ENCODE measurements at places on chromosomes 1 and 21.

DNA sequence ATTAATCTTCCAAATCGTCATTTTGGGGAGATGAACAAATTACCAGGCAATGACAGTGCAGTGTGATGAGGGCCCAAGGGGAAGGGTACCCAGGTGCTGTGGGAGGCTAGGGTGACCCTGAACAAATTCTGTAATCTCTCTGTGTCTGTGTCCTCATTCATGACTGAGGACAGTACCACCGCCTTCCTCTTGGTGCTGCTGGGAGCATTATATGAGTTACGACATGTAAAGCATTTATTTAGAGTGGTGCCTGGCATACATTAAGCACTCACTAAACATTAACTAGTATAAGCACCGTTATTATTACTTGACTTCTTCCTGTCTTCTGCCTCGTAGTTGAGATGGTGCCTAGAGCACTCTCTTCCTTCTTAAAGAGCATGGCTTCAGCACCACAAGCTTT is 468.2 kb upstream of the VAMP3 start:
- no peak for DNase-seq

GRCh38 chr1:173869021-173869359 is 810 bp downstream of the ZBTB37 start:
- no peak for DNase-seq

- peak; percentile 49 for DNase-seq
Observed at GRCh38 chr1:204065174-204065985, 7.5 kb upstream of the SOX13 start.

- DNase-seq, result no peak
Observed at GRCh38 chr1:57195436-57195941, 228.4 kb downstream of the DAB1 start.

DNA sequence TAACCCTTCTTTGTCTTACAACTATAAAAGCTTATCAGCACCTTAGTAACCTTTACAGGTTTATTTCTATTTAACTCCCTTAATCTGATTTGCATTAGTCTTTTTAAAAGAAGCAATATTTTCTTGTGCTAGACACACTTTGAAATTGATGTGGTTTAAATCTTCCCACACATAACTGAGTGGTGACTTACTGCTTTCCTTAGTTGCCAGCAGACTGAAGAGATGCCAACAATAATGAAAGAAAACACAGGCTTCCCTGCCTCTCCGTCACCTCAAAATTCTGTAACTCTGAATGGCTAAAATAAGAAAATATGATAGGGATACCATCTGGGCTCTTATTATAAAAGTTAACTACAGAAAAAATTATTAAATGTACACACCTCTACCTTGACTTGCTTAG is 196.8 kb downstream of the PTBP2 start:
- DNase-seq, result no peak

DNA sequence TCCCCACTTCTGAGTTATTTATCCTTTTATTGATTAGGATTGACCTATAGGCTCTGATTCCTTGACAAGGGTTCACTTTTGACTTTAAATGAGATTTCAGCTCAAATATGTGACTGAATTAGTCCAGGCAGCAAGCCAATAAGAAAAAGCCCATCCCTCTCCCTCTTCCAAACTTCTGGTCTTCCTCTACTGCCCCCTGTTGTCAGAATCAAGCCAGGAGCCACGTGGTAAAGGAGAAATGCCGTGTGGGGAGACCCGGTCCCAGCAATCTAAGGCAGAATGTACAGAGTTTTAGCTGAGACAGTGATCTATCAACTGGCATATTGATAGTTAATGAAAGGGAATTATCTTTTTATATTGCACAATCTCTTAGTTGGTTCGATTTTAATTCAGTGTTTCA is 5.2 kb downstream of the ADAMTS5 start:
- DNase-seq, result no peak

DNA sequence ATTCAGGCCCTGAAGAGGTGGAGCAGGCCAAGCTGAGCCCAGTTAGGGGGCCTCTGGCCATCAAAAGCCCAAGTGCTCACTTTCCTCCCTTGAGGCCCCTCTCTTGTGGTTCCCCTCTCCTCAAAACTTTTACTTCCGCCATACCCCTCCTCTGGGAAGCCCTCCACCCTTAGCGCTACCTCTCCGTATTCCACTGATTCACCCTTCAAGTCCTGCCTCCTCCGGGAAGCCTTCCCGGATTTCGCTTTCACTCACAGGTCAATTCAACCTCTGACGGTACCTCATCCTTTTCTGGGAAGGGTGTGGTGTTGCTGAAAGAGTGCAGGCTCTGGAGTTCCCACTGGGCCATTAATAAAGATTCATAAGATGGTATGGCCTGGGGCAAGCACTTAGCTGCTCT is 19.1 kb downstream of the SPOCD1 start:
- peak; percentile 2 for DNase-seq

GRCh38 chr1:180614730-180615129 is 17.1 kb upstream of the XPR1 start:
- DNase-seq, result no peak

- DNase-seq, result peak; percentile 87
Observed at GRCh38 chr1:223712194-223712849, at the start of gene CAPN2. TSS of gene CAPN2 (plus strand) at chr1:223712539. CDS start at chr1:223712641, 102 bp downstream.

DNA sequence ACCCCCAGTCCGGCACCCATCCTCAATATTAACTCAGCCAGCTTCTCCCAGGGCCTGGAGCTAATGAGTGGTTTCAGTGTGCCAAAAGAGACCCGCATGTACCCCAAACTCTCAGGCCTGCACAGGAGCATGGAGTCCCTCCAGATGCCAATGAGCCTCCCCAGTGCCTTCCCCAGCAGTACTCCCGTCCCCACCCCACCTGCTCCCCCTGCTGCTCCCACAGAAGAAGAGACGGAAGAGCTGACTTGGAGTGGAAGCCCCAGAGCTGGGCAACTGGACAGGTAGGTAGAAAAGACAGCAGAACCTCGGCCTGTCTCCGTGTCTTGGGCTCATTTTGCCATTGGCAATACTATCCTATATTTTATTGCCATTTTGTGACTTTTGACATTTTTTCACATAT is 45.4 kb upstream of the IPO9 start:
- no peak for DNase-seq

DNA sequence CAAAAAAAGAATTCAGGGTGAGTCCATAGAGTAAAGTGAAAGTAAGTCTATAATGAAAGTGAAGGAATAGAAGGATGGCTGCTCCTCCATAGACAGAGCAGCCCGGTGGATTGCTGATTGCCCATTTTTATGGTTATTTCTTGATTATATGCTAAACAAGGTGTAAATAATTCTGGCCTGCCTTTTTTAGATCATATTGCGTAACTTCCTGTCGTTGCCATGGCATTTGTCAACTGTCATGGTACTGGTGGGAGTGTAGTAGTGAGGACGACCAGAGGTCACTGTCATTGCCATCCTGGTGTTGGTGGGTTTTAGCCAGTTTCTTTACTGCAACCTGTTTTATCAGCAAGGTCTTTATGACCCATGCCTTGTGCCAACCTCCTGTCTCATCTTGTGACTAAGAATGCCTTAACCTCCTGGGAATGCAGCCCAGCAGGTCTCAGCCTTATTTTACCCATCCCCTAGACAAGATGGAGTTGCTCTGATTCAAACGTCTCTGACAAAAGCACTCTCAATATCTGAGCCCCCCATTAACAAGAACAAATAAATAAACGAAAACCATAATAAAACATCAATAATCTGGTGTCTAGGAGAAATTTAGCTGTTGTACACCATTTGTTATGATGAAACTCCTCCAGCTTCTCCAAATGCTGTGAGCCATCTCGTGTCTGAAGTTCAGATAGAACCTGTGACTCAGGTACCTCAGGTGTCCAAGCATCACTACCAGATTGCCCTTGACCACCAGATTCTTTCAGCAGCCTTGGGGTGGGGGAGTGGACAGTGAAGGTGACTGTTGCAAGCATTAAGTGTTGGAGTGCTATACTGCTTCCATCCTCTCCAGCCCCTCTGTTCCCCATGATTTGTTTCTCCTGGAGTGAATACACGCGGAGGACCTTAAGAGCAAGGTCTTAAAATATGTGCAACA is 36.0 kb downstream of the EBNA1BP2 start:
- no peak for DNase-seq

- DNase-seq, result no peak
Observed at GRCh38 chr1:179297105-179297378, 3.4 kb downstream of the SOAT1 start.

- no peak for DNase-seq
Observed at GRCh38 chr1:97693601-97694000, 227.2 kb downstream of the DPYD start.

DNA sequence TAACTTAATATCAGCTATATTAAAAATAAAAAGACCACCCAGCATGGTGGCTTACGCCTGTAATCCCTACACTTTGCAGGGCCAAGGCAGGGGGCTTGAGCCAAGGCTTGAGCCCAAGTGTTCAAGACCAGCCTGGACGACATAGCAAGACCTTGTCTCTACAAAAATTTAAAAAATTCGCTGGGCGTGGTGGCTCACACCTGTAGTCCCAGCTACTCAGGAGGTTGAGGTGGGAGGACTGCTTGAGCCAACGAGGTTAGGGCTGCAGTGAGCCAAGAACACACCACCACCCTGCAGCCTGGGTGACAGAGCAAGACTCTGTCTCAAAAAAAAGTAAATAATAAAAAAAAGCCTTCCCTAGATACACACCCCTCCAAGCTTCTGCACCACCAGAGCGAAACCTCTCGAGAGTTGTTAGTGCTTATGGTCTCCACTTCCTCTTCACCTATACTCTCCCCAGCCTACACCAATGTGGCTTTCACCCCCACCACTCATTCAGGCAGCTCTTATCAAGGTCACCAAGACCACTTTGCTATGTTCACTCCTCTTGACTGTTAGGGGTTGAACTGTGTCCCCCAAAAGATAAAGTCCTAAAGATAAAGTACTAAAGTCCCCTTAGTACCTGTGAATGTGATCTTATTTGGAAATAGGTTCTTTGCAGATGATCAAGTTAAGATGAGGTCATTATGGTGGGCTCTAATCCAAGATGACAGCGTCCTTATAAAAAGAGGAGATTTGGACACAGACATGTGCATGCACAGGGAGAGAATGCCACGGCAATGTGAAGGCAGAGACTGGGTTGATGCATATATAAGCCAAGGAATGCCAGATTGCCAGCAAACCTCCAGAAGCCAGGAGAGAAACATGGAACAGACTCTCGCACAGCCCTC is 6.8 kb upstream of the PPP1R15B start:
- DNase-seq, result no peak

DNA sequence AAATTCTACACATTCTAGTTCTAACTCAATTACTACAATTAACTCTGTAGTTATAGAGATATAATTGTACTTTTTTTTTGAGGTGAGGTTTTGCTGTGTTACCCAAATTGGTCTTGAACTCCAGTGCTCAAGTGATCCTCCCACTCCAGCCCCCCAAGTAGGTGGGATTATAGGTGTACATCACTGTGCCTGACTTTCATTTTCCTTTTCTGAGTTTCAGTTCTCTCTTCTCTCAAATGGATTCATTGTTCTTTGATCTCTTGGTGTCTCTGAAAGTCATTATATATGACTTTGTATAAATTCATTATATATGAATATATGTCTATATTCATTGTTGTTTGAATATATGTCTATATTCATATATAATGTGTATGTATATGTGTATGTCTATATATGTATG is 74.0 kb upstream of the GALNT2 start:
- no peak for DNase-seq

DNA sequence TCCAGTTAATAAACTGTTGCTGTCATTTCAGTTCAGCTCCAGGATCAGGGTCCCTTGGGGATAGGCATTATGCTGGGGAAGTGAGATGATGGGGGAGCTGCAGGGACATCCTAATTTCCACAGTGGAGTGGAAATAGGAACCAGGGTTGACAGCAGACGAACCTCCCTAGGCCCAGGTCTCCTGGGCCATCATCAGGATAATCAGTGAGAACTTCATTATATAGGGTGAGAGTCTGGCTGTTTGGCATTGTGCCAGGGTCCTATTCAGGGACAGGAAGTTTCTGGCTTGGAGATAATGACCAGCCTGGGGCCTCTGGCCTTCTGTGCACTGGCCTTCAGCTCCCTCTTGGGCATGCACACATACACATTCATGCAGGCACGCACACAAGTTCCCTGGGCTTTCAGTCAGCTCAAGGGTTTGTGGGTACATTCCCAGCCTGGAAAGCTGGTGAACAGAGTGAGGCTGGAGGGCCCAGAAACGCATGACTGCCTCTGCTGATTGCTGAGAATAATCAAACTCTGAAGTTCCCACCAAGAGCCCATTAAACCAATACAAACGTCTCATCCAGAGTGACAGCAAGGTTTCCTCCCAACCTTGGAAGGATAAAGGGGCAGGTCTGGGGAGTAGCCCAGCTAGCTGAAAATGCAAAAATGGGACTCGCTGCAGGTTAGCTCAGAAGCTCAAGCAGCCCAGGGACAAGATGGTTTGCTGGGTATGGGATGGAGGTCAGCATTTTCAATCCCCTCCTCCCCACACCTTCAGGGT is 13.9 kb upstream of the LRIG2 start:
- no peak for DNase-seq

GRCh38 chr21:27614231-27614630 is 647.3 kb upstream of the ADAMTS5 start:
- no peak for DNase-seq

DNA sequence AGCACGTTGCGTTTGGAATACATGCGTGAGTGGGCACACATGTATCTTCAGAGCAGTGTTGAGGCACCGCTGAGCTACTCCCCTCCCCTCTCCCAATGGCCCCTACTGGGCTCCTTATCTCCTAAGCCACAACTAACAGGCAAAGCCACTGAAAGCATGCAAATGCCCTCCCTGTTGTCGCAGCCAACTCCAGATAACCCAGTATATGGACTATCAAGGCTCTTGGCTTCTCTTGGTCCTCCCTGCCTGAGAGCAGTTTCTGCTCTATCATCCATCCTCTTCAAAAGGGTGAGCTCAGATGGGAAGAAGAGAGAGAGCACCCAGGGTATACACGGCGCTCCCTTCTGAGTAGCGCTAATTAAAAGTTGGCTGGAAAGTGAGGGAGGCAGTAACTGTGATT is 58.5 kb upstream of the CNTN2 start:
- no peak for DNase-seq

- DNase-seq, result peak; percentile 47
Observed at GRCh38 chr1:237851210-237851845, 39.4 kb downstream of the ZP4 start.

DNA sequence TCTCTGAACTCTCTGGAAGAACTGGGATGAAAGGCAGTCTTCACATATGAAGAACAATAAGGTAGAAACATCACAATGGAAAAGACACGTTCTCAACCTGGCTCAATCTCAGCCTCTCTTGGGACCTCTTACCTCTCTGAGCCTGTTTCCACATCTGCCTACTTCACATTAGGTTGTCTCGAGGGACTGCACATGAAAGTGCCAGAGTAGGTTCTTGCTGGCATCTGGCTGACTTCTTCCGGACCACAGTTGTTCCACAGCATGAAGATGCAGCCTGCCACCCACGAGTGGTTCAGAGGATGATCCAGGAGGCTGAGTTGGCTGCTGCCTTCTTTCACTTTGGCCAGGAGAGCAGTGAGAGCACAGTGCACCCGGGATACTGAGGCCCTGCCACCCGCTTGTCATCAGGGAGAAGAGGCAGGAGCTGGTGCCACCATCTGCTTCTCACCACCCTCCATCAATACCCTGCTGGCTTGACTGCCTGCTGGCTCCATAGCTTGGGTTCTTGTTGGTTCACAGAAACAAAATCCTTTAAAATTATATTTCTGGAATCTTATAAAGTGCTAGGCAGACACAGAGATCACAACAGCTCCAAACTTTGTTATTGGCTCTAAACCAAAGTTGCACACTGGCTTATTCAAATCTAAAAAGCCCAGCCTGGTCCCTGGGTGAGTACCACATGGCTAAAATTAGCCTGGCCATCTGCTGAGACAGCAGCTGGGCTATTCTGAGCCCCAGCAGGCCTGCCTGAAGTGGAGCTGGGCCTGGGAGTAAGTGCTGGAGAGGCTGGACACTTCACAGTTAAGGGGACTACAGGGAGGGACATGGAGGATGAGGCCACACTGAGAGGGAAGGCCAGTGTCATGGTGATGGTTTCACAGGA is 46.9 kb upstream of the LIN9 start:
- DNase-seq, result peak; percentile 42

Data from transverse colon (tissue), 4 donors.